ELR (cell line): ENCODE measurements at places on chromosomes 6 and 20.

DNA sequence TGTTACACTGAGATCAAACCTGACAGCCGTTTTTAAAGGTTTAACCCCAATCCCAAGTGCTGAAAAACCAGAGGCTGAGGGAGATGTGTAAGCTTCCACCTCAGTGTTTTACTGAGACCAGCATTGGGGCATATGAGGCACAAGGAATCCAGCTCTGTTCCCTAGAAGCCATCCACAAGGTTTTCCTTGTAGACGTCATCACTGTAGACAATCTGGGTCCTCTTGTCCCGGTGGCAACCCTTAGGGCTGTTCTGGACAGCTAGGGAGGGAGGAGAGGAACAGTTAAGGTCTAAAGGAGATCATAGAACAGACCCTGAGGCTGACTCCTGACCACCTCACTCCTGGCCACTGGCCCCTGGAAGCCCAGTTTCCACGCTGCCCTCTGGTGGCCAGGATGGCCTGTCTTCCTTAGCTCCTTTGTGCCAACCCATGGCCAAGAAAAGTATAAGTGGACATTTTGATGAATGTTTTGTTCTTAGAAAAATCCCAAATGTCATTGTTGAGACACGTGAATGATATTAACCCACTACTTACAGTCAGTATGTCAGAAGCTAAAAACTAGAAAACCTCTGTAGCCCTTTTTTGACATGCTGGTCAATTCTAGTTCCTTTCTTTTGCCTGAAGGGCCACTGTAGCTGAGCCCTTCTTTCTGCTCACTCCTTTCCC is 6.4 kb downstream of the CFB start:
- peak; percentile 78 for DNase-seq

GRCh38 chr20:25073544-25073943 is 8.4 kb downstream of the VSX1 start:
- DNase-seq, result no peak

DNA sequence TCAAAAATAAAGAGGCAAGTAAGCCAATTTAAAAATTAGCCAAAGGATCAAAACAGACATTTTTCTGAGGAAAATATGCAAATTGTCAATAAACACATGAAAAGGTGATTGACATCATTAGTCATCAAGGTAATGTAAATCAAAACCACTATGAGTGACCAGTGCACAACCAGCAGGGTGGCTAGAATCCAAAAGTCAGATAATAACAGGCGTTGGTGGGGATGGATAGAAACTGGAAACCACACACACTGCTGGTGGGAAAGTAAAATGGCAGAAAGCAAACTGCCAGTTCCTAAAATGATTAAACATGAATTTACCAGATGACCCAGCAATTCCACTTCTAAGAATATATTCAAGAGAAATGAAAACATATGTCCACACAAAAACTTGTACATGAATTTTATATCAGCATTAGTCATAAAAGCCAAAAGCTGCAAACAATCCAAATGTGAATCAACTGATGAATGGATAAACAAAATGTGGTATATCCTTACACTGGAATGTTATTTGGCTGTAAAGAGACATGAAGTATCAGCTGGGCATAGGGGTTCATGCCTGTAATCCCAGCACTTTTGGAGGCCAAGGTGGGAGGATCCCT is 74.8 kb upstream of the MBOAT1 start:
- DNase-seq, result peak; percentile 38

DNA sequence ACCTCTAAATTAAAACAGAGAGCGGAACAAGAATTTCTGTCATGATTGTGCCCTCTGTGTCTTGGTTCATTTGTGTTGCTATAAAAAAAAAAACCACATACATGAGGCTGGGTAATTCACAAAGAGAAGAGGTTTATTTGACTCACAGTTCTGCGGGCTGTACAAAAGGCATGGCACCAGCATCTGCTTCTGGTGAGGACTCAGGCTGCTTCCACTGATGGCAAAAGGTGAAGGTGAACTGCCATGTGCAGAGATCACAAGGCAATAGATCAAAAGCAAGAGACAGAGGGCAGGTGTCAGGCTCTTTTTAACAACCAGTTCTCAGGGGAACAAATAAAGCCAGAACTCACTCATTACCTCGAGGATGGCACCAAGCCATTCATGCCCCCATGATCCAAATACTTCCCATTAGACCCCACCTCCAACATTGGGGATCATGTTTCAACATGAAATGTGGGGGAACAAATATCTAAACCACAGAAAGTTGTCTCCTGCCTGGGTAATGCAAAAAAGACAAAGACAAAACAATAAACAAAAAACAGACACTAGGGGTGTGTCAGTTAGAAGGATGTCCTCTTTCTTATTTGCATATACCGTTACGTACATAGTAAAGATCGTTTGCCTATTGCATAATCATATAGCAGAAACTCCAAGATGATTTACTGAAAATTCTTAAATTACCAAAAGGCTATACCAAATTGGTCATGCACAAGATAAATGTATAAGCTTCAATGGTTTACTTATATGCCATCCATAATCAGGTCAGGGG is 17.0 kb downstream of the SERPINB9 start:
- no peak for DNase-seq

- peak; percentile 83 for DNase-seq
Measured at GRCh38 chr6:10429638-10430427, 15.0 kb upstream of the TFAP2A start.

GRCh38 chr6:64733433-64733832 is 973.6 kb downstream of the EYS start:
- DNase-seq, result no peak

DNA sequence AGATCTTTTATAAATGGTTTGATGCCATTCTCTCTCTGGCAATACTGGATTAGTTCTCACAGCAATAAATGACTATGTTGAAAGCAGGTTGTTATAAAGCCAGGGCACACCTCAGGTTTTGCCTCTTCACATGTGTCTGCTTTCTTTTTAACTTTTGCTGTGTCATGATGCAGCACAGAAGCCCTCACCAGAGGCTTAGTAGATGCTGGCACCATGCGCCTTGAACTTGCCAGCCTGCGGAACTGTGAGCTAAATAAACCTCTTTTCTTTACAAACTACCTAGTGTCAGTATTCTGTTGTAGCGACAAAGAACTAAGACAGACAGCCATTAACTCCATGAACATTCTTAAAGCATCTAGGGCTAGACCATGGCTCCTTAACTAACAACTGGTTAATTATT is 15.3 kb upstream of the GPR63 start:
- DNase-seq, result no peak

- no peak for DNase-seq
Measured at GRCh38 chr6:117267766-117268534, 2.6 kb downstream of the VGLL2 start.

DNA sequence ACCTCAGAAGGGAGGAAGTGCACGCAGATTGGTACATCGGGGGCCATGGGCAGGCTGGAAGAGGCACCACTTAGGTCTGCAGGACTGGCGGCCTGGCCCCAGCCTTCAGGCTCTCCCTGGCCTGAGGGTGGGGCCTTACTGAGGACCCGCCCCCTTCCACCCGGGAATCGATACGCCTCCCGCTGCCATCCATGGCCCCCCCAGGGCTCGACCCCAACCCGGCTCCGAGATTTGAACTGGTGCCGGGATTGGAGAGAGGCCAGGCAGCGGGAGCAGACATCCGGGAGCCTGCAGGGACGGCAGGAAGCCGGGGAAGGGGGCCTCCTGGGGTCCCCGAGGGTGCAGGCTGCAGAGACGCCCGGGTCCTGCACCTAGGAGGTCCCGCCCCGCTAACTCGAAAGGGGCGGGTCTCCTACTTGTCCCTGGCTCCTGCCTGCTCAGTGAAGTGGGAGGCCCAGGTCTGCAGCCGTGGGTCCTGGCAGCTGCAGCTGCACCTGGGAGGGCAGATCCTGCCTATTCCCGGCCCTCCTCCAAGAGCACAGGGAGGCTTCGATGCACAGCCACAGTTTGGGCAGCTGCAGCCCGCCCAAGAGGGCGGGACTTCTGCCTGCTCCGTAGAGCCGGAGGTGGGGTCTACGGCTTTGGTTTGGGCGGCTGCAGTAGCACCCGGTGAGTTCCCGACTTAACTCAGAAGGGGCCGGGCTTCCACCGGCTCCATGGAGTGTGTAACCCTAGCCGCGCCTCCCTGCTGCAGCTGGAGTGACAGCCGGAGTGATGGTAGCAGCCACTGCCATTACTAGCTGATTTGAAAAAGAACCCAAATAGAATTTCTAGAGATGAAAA is 35.2 kb upstream of the TBC1D22B start:
- DNase-seq, result peak; percentile 93

DNA sequence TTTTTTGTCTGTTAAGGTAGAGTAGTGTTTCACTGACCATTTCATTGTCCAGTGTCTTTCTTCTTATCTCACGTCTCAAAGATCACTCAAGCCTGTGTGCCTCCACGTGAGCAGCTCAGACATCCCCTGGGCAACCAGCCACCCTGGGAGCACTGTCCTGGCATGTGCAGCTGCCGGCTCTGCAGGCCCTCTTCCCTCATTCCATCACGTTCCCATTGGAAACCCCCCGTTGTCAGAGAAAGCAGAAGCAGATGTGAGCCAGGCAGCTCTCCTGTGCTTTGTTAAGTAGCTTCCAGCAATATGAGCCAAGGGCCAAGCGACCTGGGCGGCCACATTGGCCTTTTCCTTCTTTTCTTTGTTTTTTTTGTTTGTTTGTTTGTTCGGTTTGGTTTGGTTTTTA is 233.2 kb upstream of the SYNDIG1 start:
- no peak for DNase-seq

DNA sequence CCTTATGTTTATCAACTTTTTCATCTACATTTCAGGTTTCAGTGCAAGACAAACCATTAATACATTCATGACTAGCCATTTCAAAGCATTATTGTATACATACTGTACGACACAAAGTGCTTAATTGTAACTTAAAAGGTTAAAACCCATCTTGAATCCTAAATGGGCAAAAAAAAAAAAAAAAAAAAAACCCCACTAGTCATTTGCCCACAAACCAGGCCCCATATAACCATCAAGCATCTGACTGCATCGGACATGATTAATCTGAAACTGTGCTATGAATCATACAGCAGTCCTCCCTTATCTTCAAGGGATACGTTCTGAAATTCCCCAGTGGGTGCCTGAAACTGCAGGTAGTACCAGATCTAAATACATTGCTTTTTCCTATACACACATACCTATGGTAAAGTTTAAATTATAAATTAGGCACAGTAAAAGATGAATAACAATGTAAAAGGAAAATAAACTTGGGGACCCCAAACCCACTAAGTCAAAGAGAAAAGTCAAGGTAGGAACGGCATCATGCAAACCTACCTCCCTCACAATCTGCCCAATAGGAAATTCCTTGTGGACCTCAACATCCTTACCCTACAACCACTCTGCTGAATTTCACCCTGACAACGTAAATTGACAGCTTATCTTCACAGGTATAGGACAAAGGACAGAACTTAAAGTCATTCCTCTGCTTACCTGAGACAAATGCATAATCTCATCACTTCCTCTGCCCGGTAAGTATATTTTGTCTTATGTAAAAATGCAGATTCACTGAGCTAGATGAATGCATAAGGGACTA is 14.3 kb downstream of the B4GALT5 start:
- DNase-seq, result peak; percentile 95

DNA sequence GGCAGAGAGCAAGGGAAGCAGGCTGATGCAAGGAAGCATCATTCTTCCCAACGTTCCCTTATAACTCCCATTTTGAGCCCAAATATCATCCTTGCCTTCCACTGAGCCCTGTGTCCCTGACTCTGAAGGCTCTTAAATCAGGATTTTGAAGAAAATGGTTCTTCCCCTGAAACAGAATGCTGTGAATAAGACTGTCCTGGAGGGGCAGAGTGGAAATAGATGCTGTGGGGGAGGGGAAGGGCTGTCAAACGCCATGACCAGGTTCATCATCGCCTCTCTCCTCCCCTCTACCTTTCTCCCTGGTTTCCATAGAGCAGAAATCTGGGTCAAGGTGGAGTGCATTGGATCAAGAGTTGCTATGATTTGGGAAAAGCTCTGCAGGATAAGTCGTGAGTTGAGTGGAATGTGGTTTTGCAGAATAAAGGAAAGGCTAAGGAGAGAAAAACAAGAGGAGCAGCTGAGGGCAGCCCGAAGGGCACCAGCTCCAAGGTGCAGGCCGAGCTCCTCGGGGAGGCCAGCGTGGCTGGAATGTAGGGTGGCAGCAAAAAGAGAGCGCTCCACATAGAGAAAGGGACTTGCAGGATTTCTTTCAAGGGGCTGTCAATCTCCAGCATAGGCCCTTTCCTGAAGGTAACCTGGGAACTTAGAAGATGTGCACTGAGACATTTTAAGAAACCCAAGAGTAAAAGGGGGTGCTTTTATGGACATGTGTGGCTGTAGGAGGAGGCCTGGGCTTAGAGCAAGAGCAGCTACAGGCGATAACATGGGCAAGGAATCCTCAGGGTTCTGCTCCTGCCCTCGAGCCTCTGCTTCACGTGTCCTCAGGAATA is 120.8 kb upstream of the CDYL start:
- DNase-seq, result no peak

GRCh38 chr6:11320914-11321597 is 88.6 kb upstream of the NEDD9 start:
- DNase-seq, result no peak

DNA sequence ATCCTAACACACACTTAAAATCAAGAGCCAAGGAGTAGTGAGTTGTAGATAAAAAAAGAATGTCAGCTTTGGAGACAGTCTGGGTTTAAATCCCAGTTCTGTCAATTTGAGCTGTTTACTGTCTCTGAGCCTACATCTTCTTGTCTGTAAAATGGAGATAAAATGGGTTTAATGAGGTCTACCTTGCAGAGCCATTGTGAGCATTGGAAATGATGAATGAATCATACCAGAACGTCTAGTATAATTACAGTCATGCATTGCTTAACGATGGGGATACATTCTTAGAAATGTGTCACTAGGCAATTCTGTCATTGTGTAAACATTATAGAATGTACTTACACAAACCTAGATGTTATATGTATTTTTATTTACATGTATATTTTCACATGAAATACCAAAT is 17.6 kb upstream of the SGK2 start:
- peak; percentile 84 for DNase-seq

DNA sequence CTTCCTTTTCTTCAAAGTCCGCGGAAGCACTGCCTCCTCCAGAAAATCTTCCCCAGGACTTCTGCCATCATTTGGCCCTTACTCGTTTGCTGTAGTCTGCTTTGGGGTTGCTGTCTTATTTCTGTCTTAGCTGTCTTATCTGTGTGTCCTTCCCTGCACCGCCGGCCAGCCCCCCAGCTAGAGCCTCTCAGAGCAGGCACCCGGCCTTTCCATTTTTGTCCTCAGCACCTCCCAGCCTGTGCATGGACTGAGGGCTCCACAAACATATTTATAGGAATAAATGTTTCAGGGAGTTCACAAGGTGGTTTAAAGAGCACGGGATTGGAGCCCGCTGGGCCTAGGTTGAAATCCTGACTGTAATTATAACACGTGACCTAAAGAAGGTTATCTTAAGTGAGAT is 8.1 kb downstream of the GLP1R start:
- no peak for DNase-seq

DNA sequence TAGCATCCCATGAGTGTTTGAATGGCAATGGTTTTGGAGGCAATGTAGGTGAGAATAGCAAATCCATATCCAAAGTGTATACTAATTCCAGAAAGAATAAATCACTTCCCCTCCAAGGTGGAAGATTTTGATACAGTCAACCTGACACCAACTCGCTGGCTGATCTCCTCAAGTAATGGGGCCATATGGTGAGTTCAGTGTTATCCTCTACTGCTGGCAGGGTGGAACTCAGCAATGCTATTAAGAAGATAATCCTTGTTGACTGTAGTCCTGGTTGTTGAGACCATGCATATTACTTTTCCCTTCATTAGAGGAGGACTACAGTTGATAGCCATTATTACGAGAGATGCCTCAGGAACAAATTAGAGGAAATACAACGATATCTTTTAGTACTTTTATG is 17.8 kb upstream of the HLA-DQB1 start:
- DNase-seq, result no peak
